CD14-positive monocyte (primary cell): ENCODE measurements at places on chromosomes 1 and 21.

GRCh38 chr1:21911205-21912001, 25.7 kb downstream of the HSPG2 start:
- DNase-seq, result no peak

DNA sequence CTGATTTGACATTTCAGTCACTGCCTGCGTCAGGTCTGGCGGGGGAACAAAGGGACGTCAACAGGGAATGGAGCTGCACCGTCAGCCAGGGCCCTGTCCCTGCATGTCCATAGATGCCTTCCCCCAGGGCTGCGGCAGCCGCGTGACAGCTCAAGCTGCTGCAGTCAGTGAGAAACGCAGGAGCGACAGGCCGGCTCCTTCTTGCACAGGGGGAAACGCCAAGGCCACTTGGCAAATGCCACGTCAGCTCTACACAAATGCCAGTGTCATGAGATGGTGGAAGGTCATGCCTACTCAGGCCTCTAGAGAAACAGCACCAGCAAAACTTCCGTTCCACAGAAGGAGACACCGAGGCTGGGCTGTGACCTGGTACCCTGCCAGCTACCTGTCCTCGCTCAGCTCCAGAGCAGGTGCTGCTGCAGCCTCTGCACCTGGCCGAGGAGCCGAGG, 37.7 kb downstream of the SYF2 start:
- DNase-seq, result no peak

- no peak for DNase-seq
These were observed 1411.7 kb upstream of the B3GALT2 start for GRCh38 chr1:194598098-194598497.

GRCh38 chr1:64112281-64112680, 91.1 kb upstream of the UBE2U start:
- no peak for DNase-seq

DNA sequence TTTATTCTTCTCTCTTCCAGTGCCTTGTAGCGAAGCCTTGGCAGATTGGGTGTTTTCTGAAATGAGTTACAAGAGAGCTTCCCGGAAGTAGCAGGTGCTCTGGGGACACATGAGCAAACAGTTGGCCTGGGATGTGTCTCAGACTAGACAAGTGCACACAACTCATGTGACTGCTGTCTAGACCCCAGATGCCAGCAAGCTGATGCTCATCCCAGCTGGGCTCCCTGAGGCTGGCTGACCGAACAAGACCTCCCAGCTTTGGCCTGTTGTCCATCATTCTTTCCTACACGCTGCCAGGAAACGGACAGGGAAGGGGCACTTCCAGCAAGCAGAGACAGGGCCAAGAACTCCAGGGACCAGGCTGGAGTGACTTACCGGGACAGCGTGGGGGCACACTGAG, 18.7 kb upstream of the CSF1 start:
- no peak for DNase-seq
